ENCODE measurements at places on chromosomes 1 and 21.

GRCh38 chr1:51216631-51217030 is 19.4 kb upstream of the RNF11 start:
- DNase-seq, result no peak

DNA sequence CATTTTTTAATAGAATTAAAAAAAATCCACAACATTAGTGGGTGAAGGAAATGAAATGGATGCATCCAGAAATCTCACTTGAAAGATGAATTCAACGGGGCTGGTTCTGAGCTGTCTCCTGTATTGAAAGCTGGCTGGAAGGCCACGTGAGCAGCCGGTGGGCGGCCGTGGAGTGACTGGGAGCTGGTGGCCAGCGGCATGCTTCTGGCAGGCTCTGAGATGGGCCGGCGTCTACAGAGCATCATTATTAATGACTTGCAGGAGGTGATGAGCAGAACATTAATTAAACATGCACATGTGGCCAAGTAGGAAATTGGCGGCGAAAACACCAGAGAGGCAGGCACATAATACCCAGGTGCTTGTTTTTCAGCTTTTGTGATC is 115.6 kb upstream of the LMO4 start:
- DNase-seq, result no peak

DNA sequence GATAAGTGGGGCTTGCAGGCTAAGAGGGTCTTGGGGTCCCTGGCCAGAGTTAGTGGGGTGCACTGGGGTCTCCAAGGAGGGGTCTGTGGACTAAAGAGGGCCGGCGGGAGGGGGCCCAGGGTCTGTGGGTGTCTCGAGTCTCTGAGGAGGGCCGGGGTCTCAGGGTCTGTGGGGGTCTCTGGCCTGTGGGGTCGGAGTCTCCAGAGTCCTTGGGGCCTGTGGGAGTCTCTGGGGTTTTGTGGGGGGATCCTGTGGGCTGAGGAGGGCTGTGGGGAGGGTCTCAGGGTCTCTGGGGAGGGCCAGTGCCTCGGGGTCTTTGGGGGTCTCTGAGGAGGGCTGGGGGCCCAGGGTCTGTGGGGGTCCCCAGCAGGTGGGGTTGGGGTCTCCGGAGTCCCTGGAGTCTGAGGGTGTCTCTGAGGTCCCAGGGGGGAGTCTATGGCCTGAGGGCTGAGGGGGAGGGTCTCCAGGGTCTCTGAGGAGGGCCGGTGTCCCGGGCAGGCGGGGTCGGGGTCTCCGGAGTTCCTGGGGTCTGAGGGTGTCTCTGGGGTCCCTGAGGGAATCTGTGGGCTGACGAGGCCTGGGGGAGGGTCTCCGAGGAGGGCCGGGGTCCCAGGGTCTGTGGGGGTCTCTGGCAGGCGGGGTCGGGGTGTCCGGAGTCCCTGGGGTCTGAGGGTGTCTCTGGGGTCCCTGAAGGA is 628 bp upstream of the PLEKHM2 start:
- no peak for DNase-seq

- no peak for DNase-seq
These were observed 54.8 kb downstream of the KIF21B start for GRCh38 chr1:200968469-200969410.

DNA sequence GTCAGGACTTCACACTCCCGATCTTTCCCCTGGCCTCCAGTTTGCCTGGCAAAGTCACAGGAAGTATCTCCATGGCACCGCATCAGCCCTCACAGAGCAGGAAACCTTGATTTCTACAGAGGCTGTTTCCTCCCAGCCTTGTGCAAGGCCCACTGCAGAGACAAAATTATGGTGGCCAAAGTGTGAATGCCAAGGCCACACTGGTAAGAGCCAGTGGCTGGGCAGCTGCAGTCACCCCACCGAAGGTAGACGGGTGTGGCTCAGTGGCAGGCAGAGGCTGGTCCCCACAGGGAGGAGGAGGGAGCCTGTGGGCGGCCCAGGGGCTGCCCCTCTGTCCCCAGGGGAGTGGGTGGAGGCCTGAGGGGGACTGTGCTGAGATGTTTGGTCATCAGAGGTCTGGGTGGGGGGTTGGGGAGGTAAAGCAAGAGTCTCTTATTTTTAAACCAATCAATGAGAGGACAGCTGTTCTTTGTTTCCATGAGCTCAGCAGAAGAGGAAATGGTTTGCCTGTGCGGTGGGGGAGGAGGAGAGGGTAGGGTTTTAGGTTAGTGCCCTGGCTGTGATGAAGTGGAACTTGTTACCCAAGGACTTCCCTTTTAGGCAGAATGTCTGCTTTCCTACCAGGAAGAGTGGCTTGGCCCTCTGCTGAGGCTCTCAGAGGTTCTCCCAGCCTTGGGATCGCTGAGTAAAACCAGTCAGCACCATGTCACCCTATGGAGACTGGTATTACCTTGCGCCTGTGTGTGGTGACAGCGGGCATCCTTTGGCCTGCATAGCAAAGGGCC is 18.0 kb upstream of the BTG2 start:
- DNase-seq, result no peak

Measured in tibial nerve (tissue), 4 donors.